ENCODE measurements at places on chromosomes 6 and 20. TPM values are rescaled to one million over a fixed set of nuclear protein-coding genes. Genes with fewer than 3 reads are reported as not detected.

IRF4 gene
- not detected for total RNA-seq

VGLL2 gene
- total RNA-seq = not detected

LGSN gene
- total RNA-seq = 0.63 TPM

DUSP15 gene
- total RNA-seq = 6.6 TPM

NRN1 gene
- 13.1 TPM for total RNA-seq

GJA10 gene
- not detected for total RNA-seq

CALHM5 gene
- 0.31 TPM for total RNA-seq

TRIM15 gene
- total RNA-seq = not detected

STX7 gene
- total RNA-seq = 78.3 TPM

NMBR gene
- 6.6 TPM for total RNA-seq

HCRTR2 gene
- 14.1 TPM for total RNA-seq

FAM229B gene
- total RNA-seq = 24.1 TPM

BCAS4 gene
- total RNA-seq = 12.5 TPM

OR2B2 gene
- total RNA-seq = not detected

ZSCAN12 gene
- total RNA-seq = 22.8 TPM

NQO2 gene
- total RNA-seq = 12.5 TPM

Data from parietal lobe (tissue), 2 donors.